Stimulated activated CD8-positive, alpha-beta memory T cell treated with anti-CD3 and anti-CD28 coated beads, Interleukin-12 subunit alpha, Interleukin-12 subunit beta, amount 100 ng/mL, for 4 hours (primary cell): ENCODE measurements at places on chromosomes 5 and 9.
A peak's percentile ranks its signal among the peaks of the same experiment; 100 is the strongest.

DNA sequence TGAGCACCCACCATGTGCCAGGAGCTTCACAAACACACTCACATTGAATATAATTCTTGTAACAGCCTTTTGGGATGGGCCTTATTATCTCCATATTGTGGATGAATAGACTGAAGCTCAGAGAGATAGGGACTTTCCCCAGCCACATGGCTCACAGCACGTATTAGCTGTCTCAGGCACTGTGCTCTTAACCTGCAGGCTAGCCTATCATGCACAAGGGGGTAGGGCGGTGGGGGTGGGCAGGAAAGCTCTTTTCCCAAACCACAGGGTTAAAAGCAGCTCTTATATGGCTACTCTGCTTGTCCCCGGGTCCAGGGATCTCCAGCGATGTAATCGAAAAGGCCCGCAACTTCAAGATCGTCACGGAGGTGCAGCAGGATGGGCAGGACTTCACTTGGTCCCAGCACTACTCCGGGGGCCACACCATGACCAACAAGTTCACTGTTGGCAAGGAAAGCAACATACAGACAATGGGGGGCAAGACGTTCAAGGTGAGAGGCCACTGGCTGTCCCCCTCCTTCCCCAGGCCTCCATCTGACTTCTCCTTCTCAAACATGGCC lies 2.6 kb downstream of the FABP6 start:
- DNase-seq: no peak

DNA sequence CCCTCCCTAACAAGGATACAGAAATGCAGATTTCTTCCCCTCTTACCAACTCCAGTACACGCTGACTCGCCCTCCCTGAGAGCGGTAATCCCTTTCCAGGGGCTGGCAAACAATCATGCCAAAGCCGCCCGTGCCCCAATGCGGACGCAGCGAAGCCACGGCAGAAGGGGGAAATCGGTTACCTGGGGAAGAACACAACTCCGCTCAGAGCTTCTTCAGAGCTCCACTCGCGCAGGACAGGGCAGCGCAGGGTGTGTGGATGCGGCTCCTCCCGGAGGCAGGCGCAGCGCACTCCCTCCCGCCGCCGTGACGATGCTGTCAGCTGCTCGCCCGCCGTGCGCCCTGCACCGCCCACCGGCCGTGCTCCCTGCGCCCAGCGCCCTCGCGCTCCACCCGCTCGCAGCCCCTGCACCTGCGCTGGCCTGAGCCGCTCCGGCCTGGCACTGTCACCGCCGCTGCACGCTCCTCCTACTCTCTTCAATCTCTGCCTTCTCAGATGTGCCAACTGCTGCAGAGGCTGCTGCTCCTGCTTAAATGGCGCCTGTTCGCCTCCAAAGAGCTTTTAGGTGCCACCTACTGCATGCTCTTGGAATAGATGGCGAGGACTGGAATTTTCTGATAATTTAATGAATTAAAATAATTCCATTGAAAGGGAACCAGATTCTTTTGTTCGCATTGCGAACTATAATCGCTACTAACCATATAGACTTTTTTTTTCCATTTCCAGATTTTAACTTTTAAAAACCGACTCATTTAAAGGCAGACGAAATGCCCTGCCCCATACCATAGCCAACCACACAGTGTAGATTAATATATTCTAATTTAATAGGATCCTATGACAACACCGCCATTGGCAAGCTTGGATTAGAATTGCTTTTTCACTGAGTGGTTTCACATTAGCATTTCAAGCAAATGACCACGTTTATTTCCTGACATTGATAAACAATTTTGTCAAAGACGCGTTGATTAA lies at the start of gene DIRAS2:
DIRAS2 (minus strand) TSS at position 255 of the 970 bp plus-strand sequence. CDS start 28,997 bp downstream, outside the sequence.
- no peak for DNase-seq

GRCh38 chr9:125631391-125632085 lies 75.5 kb downstream of the MAPKAP1 start:
- no peak for DNase-seq

DNA sequence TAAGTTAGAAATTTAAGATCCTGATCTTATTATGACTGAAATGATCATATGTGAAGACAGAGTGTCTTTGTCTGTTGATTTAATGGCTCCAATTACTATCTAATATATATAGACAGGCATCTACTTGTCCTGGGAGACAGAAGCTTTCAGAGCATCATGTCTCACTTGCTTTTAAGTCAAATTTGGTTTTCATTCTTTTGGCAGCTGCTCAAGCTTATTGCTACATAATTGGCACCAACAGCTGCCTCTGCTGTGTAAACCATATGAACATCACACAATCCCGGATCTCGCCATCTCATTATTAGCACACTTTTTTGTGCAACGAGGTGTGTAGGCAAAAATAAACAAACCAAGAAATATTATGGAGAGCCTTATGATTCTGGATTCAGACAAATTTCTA lies 1717.9 kb downstream of the EFNA5 start:
- DNase-seq: no peak

- no peak for DNase-seq
Measured at GRCh38 chr5:115778417-115778816, 38.0 kb downstream of the CDO1 start.

GRCh38 chr5:95102080-95102479 lies 182.8 kb downstream of the MCTP1 start:
- DNase-seq: no peak

DNA sequence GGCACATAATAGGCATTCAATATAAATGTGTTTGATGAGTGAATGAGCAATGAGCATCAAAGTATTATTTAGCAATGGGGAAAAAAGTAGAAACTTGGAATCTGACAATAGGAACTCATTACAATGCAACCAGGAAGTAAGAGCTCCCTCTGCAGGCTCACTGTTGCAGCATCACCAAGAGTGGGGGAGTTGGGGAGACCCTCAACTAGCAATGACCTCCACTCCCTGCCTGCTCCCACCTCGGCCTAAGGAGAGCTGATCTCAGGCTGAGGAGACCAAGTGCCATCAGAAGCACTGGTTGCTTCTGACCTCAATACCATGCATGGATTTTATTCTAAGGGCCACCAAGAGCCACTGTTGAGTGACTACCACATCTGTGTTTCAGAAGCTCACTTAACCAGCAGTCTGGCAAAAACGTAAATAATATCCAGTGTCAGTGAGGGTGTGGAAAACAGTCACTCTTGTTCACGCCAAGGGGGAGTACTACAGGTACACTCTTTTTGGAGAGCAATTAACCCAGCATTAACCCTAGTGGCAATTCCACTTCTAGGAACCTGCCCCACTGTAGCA lies 8.0 kb downstream of the VDAC1 start:
- DNase-seq: no peak

GRCh38 chr9:8863886-8864544 lies 1064.4 kb upstream of the DMAC1 start:
- no peak for DNase-seq

DNA sequence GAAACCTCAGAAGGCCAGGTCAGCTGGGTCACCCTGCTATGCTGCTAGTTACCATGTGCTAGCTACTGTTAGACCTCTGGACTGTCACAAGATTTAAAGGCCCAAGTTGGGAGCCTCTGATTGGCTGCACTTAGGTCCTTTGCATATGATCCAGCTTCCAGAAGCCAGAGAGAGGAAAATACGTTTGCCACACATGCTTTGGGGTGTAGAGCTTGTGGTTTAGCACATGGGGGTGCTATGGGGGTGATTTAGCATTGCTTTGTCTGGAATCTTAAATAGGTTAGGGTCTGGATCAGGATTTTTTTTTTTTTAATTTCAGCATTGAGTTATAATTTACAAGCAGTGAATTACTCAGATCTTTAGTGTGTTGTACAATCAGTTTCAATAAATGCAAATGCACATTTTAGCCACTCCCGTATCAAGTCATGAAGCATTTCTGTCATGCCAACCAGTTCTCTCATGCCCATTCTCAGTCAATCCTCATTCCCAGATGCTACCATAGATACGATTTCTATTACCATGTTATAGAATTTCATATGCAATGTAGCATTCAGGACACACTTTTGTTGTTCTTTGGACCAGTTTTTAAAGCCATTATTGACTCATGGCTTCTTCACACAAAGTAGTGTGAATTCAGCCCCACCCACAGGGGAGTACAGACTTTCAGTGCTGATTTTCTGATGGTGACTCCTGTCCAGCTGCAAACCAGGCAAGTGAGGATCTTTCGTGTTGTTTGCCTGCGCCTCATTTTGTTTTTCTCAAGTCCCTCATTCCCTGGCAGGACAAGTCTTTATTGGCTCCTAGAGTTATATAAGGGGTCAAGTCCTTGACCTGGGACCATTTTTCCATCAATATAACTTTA lies 250.4 kb downstream of the LRRC70 start:
- DNase-seq: no peak

DNA sequence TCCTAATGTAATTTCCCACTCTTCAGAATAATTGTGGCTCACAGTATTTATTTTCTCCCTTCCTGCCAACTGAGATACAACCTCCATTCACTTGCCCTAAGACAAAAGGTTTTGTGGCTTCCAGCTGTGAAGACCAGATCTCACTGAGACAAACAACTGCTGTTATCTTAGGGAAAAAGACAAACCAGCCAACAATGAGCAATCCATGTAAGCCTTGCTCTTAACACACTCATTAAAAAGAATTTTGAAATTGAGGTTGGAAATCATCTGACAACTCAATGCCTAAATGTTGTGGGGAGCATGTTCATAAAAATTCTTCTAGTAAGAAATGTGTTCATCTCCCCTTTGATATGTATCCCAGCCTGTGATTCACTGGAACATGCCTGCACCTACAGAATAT lies 132.9 kb downstream of the ADAMTSL1 start:
- DNase-seq: no peak

- DNase-seq: no peak
Measured at GRCh38 chr5:159936686-159937329, 20.5 kb downstream of the ADRA1B start.

- DNase-seq: no peak
Measured at GRCh38 chr9:2559192-2560152, 62.1 kb upstream of the VLDLR start.

- DNase-seq: no peak
Measured at GRCh38 chr5:180340856-180341255, 12.3 kb downstream of the GFPT2 start.

GRCh38 chr9:79667120-79667519 lies 95.4 kb downstream of the TLE4 start:
- no peak for DNase-seq

DNA sequence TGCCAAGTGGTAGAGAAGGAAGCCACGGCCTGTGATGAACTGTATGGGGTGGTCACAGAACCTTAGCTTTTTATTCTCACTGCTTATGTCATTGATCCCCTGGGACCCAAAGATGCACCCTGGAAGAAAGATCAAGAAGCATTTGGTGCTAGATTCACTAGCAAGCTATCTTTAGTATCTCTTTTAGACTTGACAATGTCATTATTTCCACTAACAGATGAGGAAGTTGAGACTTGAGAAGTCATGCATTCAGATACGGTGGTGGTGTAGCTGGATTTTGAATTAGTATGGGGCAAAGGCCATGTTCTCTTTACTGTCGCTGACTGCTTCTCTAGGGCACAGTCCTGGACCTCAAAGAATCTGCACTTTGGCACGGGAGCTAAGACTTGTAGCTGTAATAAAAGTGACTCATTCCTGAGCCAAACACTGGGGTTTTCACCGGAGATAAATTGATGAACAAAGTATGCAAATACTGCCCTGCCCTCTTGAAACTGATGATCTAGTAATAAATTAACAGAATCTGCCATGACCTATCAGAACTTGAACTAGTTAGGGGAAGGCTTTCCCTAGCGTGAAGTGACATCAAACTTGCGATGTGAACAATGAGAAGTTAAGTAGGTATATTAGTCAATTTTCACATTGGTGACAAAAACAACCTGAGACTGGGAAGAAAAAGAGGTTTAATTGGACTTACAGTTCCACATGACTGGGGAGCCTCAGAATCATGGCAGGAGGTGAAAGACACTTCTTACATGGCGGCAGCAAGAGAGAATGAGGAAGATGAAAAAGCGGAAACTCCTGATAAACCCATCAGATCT lies 5.4 kb downstream of the GDA start:
- DNase-seq: no peak

- DNase-seq: peak; percentile 83
Measured at GRCh38 chr9:136799854-136800657, 3.9 kb downstream of the CCDC183 start.

DNA sequence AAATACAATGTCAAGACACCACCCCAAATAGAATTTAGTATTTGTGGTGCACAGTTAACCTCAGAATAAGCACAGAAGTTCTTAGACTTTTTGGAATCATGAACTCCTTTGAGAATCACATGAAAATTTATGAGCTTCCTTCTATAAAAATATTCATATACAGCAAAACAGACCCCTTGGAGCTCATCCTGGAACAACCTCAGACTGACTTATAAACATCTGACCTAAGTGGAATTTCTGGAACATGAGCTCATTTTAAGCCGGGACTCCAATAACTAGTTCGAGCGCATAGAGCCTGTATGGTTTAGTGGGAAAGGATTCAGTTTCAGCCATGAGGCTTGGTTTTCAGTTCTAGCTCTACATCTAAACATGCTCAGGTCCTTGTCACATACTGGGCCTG lies 192.3 kb downstream of the DEPDC1B start:
- DNase-seq: no peak

DNA sequence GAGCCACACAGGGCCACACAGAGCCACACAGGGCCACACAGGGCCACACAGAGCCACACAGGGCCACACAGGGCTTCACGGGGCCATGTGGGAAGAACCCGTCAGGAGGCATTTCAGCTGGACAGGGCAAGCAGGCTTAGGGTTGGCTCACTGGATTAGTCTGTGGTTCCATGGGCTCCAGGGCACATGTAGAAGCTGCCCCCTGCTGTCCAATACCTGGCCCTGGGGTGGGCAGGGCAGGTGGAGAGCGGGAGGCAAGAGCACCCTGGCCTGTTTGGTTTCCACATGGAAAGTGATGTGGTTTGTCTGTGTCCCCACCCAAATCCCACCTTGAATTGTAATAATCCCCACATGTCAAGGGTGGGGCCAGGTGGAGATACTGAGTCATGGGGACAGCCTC lies 16.4 kb upstream of the LPCAT1 start:
- no peak for DNase-seq

DNA sequence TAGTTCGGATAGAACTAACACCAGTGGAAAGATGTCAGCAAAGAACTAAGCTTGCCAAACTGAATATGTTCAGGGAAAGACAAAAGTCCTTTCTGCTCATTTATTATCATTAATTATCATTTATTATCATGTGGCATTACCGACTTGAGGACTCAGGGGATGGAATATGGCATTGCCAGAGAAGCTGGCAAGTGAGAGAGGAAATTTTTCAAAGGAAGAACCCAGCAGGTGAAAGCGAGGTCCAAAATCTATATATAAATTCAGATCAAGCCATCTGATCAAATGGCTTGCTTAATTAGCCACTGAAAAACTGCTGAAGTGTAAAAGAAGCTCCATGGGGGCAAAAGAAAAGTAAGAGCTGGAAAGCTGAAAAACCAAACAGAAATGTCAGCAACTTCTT lies 1049.6 kb upstream of the SEMA6A start:
- no peak for DNase-seq

GRCh38 chr5:139666551-139666950 lies 18.4 kb downstream of the CXXC5 start:
- no peak for DNase-seq

GRCh38 chr5:96226941-96227552 lies 206.0 kb downstream of the PCSK1 start:
- no peak for DNase-seq

GRCh38 chr9:114385397-114386181 lies 2.2 kb downstream of the AKNA start:
- DNase-seq: peak; percentile 74

DNA sequence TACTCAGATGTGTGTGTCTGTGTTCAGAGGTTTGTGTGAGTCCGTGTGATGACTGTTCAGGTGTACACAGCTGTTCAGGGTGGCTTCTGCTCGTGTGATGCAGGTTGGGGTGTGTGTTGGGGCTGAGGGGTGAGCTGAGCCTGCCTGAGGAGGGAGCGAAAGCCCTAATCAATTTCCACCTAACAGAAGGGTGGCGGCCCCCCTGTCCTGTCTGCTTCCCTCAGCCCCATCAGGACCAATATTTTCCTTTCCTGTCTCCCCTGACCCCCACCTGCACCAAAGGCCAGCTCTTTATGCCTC lies 30.2 kb downstream of the LHX2 start:
- DNase-seq: no peak
